ENCODE measurements at places on chromosomes 13 and 19.

DNA sequence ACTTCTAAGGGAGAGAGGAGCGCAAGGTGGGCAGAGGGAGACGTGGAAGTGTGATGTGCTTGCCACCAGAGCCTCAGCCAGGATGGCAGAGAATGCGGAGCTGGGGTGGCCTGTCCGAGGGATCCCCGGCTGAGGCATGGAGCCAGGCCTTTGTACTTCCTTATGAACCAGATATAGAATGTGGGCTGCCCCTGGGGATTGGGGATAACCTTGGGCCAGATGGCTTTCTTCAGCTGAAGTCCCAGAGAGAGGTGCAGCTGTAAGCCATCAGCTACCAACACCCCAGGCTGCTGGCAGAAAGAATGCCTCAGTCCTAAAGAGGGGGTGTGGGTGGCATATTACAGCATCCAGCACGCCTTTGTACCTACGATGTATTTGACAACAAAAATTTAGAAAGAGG, 25.5 kb upstream of the FBXO17 start:
- DNase-seq: no peak

DNA sequence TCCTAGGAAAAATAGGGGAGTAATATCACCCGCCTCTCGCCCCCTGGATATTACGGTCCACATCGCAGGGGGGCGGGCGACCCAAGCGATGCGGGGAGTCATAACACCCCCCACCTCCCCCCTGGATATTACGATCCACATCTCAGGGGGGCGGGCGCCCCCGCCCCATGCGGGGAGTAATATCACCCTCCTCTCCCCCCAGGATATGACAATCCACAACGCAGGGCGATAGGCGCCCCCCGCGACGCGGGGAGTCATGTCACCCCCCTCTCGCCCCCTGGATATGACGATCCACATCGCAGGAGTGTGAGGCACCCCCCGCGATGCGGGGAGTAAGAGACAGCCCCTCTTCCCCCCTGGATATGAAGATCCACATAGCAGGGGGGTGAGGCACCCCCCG, 684.4 kb upstream of the PCDH9 start:
- no peak for DNase-seq

GRCh38 chr13:76792731-76793347, 93.4 kb downstream of the KCTD12 start:
- DNase-seq: no peak

- DNase-seq: no peak
Measured at GRCh38 chr13:36513266-36513665, 81.0 kb downstream of the CCNA1 start.

DNA sequence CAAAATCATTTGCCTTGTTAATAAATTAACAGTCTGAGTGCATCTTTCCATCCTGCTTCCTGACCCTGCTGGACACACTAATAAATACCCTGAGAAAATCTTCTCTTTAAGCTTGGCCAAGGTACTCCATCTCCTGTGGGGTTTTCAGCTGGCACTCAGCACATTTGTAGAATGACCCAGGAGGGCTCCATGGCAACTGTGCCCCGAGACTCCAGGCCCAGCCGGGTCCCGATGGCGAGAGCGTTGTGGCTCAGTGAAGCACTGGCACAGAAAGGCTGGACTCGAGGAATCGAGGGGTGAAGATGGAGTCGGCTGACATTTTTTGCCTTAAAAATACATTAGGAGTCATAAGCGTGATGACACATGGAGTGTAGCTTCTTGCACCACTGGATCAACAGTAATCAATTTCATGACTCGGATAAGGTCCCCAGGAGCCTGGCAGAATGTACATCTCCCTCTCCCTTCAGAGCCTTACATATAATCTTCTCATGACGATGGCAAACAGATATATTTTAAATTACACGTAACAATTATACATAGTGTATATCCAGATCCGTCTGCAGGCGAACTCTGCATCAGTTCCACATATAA, 85.4 kb downstream of the SLC7A1 start:
- no peak for DNase-seq

- no peak for DNase-seq
Measured at GRCh38 chr19:49626226-49626625, 13.7 kb downstream of the RRAS start.

DNA sequence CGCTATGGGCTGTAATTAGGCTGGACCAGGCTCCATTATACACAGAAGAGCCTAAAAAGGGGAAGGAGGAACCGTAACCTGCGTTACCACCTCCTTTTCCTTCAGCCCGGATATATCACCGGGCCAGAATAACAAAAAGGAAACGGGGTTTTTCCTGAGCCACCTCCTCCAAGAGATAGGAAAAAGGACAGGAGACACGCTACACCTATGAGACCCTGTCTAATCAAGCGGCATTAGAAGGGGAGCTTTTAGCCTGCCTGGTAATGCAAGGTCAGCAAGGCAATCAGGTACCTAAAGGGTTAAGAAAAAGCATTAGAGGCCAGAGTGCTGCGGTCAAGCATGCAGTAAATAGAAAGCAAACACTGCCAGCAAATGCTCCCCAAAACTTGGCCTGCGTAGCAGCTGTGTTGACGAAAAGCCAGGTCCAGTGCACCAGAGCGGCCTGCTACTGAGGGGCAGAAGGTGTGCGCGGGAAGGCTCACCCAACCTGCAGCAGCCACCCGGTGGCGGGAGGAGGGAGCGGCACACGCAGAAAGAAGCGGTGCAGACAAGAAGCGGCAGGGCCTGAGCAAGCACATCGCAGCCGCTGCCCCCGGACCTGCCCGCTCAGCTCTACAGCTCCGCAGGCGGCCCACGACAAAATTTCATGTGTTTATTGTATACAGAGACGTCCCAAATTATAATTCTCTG, 1466.1 kb downstream of the UQCRFS1 start:
- DNase-seq: no peak

GRCh38 chr13:64029343-64030093, 2613.9 kb upstream of the PCDH20 start:
- no peak for DNase-seq

DNA sequence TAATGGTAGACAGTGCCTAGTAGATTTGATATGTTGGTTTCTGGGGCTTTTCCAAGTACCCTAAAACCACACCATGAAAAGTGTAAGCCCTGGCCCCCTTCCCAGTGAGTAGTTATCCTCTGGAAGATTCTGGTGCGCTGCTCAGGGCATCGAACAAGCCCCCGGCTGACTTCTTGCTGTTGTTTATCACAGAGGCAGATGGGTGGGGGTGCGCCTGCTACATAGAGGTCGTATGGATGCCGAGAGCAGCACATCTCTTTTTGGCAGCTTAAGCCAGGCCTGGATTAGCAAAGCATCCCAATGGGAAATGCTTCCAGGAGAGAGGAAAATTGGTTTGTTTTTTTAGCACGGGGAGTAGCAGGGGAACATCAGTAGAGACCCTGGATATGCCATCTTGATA, 26.3 kb upstream of the SPATA13 start:
- no peak for DNase-seq

DNA sequence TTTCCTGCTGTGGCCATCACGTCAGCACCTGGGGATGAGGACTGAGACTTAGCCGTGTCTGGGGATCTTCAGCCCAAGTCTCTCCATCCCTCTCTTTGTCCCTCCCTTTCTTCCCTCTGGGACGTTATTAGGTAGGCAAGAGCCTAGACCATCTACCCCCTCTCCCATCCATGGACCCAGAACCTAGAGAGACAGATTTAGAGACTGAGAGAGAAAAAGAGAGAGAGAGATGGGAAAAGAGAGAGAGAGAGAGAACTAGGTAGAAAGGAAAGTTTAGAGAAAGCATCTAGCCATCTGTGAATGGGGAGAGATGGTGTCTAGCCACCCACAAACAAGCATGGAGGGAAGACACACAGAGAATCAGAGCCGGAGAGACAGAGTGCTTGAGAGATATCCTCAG, 473 bp downstream of the KLK4 start:
- DNase-seq: no peak

GRCh38 chr13:75357576-75358289, 124.2 kb downstream of the TBC1D4 start:
- peak; percentile 53 for DNase-seq

GRCh38 chr19:408441-408901, 476 bp downstream of the C2CD4C start:
- no peak for DNase-seq

- peak; percentile 42 for DNase-seq
Measured at GRCh38 chr19:47541518-47541917, 26.7 kb upstream of the NAPA start.

DNA sequence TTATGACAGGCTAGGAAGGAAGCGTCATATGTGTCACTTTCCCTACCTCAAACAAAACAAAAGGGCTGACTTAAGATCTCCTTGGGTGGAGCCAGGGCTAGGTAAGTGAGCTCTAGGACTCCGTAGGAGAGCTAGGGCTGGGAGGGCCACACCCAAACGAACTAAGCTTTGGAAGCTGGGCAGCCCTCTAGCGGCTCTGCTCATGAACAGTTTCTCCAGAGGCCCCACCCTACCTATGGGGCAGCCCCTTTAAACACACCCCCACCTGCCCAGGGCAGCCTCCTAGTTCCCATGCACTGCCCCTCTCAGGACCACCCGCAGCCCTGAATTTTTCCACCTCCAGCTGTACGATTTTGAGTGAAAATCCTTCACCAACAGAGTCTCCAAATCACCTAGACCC, 3.5 kb downstream of the PEG3 start:
- no peak for DNase-seq

- DNase-seq: no peak
Measured at GRCh38 chr13:71831716-71832115, 35.3 kb downstream of the DACH1 start.

GRCh38 chr13:94335761-94336526, 143.5 kb downstream of the DCT start:
- no peak for DNase-seq

- no peak for DNase-seq
Measured at GRCh38 chr13:29125934-29126424, 305.8 kb downstream of the MTUS2 start.

GRCh38 chr13:52371736-52372247, 34.2 kb downstream of the THSD1 start:
- no peak for DNase-seq

- DNase-seq: no peak
Measured at GRCh38 chr13:59061621-59062020, 1102.1 kb downstream of the DIAPH3 start.

GRCh38 chr13:78709028-78709427, 50.1 kb upstream of the OBI1 start:
- DNase-seq: no peak

- DNase-seq: peak; percentile 81
Measured at GRCh38 chr19:49335071-49335783, at the start of gene CD37. CD37 (plus strand) TSS chr19:49335406; CDS start chr19:49335541, 135 bp downstream.

DNA sequence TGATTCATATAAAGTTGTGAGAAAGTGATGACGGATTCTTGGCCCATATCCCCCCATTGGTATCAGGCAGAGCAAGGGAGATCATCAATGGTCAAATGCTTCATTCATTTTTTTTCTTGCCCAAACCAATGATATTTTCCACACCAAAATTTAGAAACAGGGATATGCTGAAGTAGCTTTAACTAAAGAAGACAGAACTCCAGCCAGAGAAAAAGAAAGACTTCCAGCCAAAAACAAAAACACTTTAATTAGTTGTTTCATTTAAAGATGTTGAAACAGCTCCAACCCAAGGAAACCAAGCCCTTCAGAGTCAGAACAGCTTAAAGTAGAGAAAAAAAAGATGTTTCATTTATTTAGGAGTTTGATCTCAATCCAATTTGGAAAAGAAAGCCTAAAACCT, 358.9 kb upstream of the NBEA start:
- DNase-seq: no peak

- no peak for DNase-seq
Measured at GRCh38 chr19:17883627-17884410, 12.1 kb downstream of the SLC5A5 start.

DNA sequence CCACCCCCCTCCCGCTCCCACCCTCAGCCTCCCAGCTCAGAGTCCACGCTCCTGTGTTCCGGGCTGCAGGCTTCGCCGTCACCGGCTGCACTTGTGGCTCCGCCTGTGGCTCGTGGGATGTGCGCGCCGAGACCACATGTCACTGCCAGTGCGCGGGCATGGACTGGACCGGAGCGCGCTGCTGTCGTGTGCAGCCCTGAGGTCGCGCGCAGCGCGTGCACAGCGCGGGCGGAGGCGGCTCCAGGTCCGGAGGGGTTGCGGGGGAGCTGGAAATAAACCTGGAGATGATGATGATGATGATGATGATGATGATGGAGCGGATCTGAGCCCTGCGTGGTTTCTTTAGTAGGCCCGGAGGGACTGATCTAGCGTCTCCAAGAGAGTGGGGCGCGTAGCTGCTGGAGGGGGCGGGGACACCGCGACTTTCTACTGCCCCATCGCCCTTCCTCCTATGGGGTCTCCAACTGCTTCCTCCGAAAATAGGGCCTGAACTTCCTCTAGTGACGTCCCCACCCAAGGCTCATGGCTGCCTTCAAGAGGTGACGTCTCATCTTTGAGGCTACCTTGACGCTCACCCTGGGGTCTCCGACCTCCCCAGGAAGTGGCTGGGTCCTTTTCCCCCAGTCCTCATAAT, 1.4 kb downstream of the RETN start:
- DNase-seq: peak; percentile 66

DNA sequence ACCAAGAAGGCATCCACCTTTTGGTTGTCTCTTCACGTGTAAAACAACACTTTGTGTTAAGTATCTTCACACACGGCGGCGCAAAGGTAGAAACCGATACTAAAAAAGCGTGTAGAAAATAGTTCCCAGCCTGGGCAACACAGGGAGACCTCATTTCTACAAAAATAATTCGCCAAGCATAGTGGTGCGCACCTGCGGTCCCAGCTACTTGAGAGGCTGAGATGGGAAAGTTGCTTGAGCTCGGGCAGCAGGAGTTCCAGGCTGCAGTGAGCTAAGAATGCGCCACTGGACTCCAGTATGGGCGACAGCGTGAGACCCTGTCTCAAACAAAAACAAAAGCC, 573 bp upstream of the ERCC5 start:
- no peak for DNase-seq

DNA sequence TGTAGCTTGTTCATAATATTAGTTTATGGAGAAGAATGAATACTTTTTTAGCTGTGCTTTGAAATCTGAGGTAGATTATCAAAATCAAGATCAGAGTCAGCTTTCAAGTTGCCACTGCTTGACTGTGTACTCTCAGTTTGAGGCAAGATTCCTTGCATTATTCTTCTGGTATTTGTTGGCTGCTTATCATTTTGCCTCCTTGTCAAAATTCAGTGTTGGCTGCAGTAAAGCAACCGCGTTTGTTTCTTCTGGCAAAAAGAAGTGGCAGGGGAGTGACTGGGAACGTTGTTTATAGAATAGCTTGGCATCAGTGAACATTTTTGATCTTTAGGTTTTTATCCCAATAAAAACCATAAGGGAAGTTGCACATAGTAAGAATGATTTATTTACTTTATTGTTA, 419.3 kb upstream of the GPC6 start:
- no peak for DNase-seq

GRCh38 chr13:97308735-97309429, 86.7 kb downstream of the MBNL2 start:
- DNase-seq: no peak

- DNase-seq: no peak
Measured at GRCh38 chr13:105602956-105603670, 932.3 kb downstream of the EFNB2 start.

- no peak for DNase-seq
Measured at GRCh38 chr19:2048104-2048958, 2.7 kb downstream of the MKNK2 start.

- no peak for DNase-seq
Measured at GRCh38 chr13:51623473-51623872, 39.2 kb downstream of the WDFY2 start.

GRCh38 chr19:46791944-46792343, 3.5 kb upstream of the SLC1A5 start:
- peak; percentile 63 for DNase-seq
